ENCODE measurements at places on chromosomes 16 and 17.
A peak's percentile ranks its signal among the peaks of the same experiment; 100 is the strongest.

- DNase-seq: no peak
These were observed 35.5 kb upstream of the ZC3H18 start for GRCh38 chr16:88534638-88535190.

- no peak for DNase-seq
These were observed 70.3 kb upstream of the MMP2 start for GRCh38 chr16:55408661-55409060.

- DNase-seq: no peak
These were observed 11.3 kb upstream of the SKAP1 start for GRCh38 chr17:48441231-48441711.

GRCh38 chr17:7083592-7083991, 3.5 kb upstream of the CLEC10A start:
- no peak for DNase-seq

DNA sequence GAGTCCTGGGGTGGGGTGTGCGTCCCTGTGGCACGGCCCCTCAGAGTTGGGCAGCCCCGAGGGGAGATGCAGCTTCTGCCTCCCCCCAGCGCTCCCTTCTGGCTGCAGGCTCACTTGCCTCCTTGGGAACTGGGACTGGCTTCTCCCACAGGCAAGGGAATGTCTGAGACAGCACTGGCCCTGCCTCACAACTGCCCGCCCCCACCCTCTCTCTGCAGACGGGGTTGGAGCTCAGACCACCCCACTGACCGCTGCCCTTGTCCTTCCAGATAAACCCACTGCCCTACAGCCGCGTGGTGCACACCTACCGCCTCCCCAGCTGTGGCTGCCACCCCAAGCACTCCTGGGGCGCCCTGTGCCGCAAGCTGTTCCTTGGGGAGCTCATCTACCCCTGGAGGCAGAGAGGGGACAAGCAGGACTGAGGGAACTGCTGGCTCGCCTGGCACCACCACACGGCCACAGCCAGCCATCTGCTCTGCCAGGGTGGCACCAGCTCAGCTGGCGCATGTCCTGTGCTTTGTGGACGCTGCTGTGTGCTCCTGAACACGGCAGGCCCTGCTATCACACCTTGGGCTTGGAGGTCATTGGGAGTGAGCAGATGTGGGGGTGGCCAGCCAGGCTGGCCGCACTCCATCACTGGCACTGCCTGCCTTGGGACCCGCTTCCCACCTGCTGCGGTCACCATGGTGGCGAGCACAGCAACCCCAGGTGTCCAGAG, 7.1 kb upstream of the RAB40C start:
- DNase-seq: no peak

- no peak for DNase-seq
These were observed 9.2 kb downstream of the TBC1D16 start for GRCh38 chr17:80026359-80027042.

GRCh38 chr16:75095204-75095621, 21.4 kb downstream of the LDHD start:
- DNase-seq: no peak

DNA sequence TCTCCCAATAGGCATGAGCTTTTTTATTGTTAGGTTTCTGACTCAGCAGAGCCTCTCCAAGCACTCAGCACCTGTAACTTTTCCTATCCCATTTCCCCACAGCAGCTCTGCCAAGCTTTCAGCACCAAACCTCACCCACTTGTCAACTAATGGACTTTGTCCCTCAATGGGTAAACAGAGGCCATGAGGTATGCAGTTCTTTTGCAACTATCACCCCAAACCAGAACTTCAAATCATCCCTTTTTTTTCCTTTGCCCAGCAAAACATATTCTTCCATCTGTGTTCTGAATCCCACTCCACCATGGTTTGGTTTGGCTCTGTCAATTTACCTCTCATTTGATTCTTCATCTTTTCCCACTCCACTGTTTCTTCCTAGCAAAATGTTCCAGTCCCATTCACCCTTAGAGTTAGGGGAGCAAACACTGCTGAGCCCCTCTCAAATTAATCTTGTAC, 58.1 kb downstream of the TOX3 start:
- DNase-seq: no peak

DNA sequence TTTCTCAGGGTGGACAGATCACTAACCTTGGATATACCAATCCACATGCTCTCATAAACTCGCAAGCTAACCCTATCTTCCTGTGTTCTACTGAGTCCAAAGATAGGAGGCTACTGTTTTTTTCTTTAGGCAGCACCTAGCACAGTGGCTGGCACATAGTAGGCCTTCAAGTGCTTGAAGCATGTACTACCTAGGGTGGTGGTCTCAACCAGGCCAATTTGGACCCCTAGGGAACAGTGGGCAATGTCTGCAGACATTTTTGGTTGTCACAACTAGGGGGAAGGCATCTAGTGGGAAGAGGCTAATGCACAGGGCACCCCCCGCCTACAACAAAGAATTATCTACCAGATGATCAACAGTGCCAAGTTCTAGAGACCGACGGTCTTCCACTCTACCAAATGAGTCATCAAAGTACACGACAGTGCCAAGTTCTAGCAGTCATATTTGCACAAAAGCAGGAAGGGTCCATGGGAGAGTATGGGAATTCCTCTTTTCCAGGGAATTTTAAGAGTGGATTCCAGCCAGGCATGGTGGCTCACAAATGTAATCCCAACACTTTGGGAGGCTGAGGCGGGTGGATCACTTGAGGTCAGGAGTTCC, 390.3 kb downstream of the SLC39A11 start:
- no peak for DNase-seq

DNA sequence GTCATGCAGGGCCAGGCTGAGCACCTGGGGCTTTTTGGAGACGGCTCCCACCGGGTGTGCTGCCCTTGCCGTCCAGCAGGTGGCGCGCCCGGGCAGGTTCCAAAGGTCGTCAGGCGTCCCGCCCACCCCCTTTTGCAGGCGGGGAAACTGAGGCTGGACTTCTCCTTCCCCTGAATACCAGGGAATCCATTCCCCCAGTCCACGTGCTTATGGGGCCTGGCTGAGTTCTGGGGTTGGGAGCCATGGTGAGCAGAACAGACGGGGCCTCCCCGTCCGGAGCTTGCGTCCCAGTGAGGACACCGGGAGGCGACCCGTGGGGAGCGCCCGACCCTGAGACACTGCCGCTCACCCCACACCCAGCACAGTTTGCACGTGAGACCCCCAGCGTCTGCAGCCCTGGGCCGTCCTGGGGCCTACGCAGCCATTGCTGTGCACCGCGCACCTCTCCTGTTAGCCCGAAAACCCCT, 51.8 kb upstream of the JPH3 start:
- peak; percentile 10 for DNase-seq

GRCh38 chr16:89096768-89097391, 3.2 kb downstream of the ACSF3 start:
- no peak for DNase-seq

- DNase-seq: no peak
These were observed 68.6 kb downstream of the CDYL2 start for GRCh38 chr16:80735846-80736245.

DNA sequence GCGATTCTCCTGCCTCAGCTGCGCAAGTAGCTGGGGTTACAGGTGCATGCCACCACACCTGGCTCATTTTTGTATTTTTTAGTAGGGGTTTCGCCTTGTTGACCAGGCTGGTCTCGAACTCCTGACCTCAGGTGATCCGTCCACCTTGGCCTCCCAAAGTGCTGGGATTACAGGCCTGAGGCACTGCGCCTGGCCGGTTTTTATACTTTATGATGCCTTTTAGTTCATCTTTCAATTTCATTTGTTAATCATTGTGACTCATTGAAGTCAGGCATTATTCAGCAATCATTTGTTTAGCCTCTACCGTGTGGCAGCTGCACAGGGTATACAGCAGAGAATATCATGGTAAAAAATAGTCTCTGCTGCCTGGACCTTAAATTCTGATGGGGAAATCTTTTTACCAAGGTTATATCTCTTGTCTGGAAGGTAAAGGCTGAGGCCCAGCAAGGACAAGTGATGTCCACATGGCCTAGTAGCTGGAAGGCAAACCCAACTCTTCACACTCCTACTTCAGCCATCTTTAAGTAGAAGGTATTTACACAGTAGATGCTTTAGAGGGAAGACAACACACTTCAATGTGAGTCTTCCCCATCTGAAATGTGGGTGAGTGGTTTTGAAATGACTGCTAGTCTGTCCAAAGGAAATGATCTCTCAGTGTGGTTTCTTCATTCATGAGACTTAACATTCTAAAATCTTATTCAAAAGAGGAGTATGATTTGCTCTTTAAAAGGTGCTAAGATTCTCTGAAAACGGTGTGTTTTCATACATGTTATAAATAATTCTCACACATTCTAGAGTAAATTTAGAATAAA, 2.4 kb downstream of the PRPSAP2 start:
- DNase-seq: no peak

- no peak for DNase-seq
These were observed 12.6 kb upstream of the ADGRG1 start for GRCh38 chr16:57615813-57616212.

GRCh38 chr17:50267074-50267841, 7.0 kb upstream of the TMEM92 start:
- no peak for DNase-seq

DNA sequence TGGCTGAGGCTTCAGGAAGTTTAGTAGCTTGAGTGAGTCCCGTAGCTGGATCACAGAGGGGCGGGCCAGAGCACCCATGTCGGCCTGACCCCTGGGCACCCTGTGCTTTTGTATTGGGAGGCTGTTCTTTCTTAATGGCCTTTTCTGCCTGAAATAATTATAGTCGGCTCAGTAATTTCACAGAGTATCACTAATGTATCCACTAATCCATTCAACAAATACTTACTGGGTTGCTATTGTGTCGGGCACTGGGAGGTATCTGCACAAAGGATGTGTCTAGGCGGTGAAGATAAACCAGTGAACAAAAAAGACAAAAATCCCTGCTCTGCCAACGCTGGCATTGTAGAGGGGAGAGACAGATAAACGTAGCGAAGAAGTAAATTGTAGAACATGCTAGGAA, 318.6 kb downstream of the FOXL1 start:
- no peak for DNase-seq

- DNase-seq: no peak
These were observed 12.3 kb downstream of the RFFL start for GRCh38 chr17:35051183-35051578.

GRCh38 chr17:54063639-54064038, 240.9 kb downstream of the KIF2B start:
- DNase-seq: no peak

GRCh38 chr16:60485872-60486489, 1550.3 kb downstream of the CDH8 start:
- DNase-seq: no peak

DNA sequence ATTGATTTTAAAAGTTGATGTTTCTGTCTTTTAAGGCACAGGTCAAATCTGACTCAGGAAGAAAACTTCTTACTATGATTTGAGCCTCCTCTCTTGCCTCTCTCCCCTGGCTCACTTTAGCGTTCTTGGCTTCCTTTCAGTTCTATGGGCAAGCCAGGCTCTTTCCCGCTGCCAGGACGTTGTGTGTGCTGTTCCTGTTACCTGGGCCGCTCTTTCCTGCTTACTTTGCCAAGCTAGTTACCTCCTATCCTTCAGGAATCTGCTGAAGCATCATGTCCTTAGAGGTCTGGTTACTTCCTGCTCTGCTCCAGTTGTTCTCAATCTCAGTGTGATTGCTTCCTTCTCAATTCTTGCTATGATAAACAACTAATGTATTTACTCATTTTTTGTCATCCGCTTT, 1108.5 kb upstream of the EEF2KMT start:
- DNase-seq: no peak

- DNase-seq: no peak
These were observed 34.1 kb upstream of the MMP2 start for GRCh38 chr16:55444754-55445485.

DNA sequence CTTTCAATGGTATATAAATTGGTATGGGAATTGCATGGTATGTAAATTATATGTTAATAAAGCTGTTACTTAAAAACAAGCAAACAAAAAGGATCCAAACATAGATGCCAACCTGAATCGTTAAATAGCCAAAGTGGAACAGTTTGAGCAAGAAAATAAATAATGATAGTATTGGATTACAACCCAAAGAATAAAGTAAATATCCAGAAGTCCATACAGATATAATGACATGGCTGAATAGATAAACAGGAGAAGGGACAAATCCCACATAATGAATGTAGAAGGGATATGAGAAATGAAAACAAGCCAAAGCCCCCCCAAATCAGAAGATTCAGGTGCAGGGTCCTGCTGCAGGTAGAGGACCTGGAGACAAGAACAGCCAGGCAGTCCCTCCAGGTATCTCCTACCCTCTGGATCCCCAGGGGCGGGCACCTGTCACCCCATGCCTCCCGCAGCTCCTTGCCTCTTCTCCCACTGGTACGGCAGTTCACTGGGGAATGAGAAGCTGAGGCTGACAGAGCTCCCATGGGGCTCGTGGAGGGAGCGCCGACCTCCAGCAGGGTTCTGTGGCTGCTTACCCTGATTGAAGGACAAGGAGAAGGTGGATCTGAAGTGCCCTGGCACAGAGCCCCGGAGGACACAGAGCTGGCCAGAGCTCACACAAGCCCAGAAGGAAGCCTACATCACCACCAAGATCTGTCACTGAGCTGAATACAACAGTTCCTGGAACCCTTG, 9.9 kb upstream of the LCAT start:
- no peak for DNase-seq

DNA sequence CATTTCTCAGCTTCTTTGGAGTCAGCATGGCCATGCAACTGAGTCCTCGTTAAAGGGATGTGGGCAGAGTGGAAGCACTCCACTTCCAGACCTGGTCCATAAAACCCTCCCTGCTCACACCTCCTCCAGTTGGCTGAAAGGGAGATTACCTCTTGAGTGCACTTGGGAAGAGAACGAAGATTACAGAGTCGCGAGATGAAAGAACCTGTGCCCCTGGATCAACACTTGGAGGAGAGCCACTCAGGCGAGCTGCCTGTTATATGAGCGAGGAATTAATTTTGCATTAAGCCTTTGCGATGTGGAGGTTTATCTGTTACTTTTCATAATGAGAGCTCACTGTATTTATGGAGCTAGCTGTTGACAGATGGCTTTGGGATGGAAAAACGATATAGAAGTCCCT, 147.9 kb downstream of the MAF start:
- no peak for DNase-seq

- DNase-seq: peak; percentile 63
These were observed 39.1 kb downstream of the CDRT15 start for GRCh38 chr17:14197586-14197985.

GRCh38 chr16:57017251-57017650, 27.9 kb downstream of the NLRC5 start:
- no peak for DNase-seq

GRCh38 chr17:59437791-59438281, 106.4 kb downstream of the YPEL2 start:
- DNase-seq: no peak

- DNase-seq: no peak
These were observed 36.1 kb upstream of the FASN start for GRCh38 chr17:82134101-82134500.
